Immature natural killer cell (primary cell): ENCODE measurements at places on chromosomes 12 and 14. TPM values are rescaled to one million over a fixed set of nuclear protein-coding genes. Genes with fewer than 3 reads are reported as not detected.

DNA sequence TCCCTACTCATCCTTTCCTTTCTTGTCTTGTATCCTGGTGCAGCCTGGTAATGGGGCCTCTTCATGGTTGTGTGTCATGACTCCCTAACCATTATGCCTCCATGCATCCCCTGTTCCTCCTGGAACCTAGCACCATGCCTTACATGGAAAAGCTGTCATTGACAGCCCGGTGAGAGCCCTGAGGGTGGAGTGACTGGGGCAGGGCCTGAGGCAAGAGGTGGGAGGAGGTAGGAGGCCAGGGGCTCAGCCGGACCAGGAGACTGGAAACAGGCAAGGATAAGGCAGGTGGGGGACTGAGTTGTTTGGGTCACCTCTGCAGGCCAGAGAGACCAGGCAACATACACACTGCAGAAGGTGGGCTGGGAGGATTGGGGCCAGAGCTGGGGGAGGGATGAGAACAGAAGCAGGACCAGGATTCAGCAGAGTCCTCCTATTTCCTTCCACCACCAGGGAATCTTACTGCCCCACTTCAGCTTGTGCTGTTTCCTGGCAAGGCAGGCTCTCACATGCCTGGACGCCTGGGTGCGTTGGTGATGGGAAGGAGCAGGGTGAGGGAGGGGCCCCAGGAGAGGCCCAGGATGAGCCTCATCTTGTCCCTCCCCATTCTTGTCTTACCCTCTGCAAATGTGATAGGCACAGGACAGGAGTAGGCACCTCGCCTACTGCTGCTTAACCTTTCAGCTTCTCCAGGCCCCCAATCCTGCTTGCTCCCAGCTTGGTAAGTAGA, at the start of gene LTB4R2:
Gene LTB4R2 (plus strand): TSS at position 603 of the 727 bp plus-strand sequence. CDS start 525 bp downstream, outside the sequence.
- DNase-seq: no peak

DNA sequence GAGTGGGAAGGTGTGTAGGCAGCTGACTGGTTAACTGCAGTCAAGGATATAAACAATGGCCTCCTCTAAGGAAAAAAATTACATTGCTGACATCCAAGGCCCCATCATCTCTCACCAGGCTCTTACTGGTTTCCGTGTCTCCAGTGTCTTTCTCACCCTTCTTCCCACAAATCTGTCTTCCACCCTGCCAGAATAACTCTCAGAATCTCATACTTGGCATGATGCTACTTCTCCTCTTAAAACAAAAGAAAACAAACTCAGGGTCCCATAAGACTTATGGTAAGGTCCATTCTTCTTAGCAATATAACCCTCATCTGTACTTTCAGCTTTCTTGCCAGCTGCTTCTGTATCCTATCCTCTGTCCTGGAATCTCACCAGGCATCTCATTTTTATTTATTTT, 68.9 kb downstream of the SUSD6 start:
- no peak for DNase-seq

GRCh38 chr12:131642771-131643170, 68.1 kb upstream of the SFSWAP start:
- DNase-seq: no peak

DNA sequence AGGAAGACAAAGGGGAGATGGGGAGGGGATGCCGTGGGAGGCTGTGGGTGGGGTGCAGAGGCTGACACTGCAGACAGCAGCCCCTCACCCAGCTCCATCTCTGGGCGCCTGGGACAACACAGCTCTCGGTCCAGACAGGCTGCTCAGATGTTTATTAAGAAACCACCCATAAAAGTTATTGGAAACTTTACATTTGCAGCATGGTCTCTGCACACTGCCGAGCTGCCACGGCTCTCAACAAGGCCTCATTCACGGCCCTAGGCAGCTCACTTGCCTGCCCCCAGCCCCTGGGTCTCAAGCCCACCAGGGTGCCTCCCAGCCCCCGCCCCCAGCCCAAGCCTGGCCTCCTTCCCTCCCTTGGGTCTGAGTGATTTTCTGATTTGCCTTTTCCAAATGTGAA, 21.0 kb upstream of the COL2A1 start:
- DNase-seq: no peak

DNA sequence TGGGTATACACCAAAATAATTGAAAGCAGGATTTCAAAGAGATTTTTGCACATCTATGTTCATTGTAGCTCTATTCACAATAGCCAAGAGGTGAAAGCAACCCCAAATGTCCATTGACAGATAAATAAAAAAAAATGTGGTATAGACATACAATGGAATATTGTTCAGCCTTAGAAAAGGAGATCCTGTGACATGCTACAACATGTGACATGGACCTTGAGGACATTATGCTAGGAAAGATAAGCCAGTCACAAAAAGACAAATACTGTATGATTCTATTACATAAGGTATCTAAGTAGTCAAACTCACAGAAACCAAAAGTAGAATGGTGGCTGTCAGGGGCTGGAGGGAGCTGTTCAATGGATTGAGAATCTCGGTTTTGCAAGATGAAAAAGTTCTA, 12.1 kb downstream of the GPRC5D start:
- no peak for DNase-seq

DNA sequence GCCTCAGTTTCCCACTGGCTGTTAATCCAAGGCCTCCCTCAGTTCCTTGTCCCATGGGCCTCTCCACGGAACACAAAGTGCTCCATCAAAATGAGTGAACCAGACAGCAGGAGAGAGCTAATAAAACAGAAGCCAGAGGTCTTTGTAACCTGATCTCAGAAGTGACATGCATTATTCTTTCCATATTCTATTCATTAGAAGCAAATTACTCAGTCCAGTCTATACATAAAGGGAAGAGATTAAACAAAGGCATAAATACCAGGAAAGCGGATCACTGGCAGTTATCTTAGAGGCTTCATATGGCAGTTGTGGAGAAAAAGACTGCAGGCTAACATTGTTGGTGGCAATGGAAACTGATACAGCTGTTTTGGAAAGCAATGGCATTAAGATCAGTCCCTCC, 170.6 kb upstream of the GARIN6 start:
- DNase-seq: no peak

DNA sequence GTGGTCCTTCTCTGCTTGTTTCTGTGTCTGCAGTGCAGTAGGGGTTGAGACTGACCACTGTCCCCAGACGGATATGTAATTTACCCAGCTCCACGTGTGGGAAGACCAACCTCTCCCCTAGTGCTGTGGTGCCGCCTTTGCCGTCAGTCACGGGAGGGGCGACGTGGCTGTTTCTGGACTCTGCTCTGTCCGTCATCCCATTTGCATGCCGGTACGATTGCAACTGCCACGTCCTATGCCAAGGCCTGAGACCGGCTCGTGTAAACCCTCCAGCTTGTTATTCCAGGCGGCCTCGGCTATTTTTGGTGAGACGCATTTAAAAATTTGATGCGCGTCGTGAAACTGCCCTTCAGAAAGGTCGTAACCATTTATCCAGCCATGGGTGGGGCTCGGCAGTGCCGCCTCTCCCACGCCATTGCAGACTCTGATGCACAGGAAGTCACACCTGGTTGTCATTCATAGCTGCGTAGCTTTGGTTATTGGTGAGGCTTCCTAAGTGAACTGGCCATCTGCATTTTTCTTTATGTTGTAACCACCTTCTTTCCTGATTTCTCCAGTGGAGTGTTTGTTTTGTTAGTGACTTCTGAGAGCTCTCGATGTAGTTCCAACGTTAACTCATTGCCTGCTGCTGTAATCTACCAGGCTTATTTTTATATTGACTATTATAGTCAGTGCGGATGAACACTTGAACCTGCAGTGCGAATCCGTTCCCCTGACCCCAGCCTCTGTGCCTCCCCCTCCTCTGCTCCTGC, 75.1 kb downstream of the ADGRD1 start:
- no peak for DNase-seq

DNA sequence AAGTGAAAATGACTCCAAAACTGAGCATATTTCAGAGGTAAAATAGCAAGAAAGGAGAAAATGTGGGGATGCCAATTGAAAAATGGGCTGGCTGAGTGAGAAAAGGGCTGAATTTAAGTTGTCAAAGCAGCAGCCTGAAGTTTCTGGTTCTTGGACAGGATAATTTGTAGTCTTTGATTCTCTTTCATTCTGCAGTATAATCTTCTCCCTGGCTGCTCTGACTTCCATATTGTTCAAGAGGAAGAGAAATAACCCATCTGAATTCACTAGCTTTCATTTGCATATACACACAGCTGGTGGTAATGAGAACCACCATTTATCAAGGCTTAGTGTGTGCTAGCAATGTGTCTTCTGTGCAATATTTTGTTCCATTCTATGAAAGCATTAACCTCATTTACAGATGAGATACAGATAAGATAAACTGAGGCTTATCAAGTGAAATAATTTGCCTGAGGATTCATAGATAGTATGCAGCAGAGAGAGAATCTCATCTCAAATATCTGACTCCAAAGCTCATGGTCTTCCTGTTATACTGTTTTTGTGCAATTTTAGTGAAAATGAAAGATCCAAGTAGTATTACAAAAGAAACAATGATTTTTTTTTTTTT, 184.2 kb downstream of the TMTC2 start:
- DNase-seq: no peak

- DNase-seq: no peak
These were observed 8.4 kb downstream of the PEX5 start for GRCh38 chr12:7197841-7198240.

- DNase-seq: no peak
These were observed 207.7 kb downstream of the NELL2 start for GRCh38 chr12:44668443-44668842.

GRCh38 chr12:103964805-103965204, 867 bp upstream of the TDG start:
- no peak for DNase-seq

- no peak for DNase-seq
These were observed 7.3 kb upstream of the BDKRB2 start for GRCh38 chr14:96197163-96197852.

PPFIA2 gene
- polyA plus RNA-seq: not detected

- DNase-seq: no peak
These were observed 6.7 kb upstream of the MAP4K5 start for GRCh38 chr14:50539051-50539450.

DNA sequence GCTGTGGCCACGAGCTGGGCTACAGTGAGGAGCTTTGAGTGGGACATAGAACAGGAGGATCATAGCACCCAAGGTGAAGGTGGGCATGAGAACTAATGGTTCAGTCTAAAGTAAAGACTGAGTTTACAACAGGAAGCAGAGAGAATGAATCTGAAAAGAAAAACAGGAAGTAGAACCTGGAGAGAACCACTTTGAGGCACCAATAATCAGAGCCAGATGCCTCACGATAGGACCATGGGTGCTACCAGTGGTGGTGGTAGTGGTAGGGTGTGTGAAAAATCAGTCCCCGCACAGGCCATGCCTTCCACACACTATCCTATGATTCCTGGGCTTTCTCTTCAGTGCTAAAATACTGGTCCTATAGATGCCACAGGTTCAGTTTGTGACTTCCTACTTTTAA, 293.6 kb downstream of the AKAP6 start:
- no peak for DNase-seq

EDDM3A gene
- polyA plus RNA-seq: not detected

GRCh38 chr12:121532503-121533393, 48.1 kb downstream of the KDM2B start:
- DNase-seq: no peak

GRCh38 chr12:31591380-31591901, 505 bp upstream of the DENND5B start:
- no peak for DNase-seq
